ENCODE measurements at places on chromosomes 7 and 10.

GRCh38 chr10:34480345-34480744, 334.8 kb downstream of the PARD3 start:
- no peak for DNase-seq

- no peak for DNase-seq
These were observed 519.6 kb downstream of the PTPRN2 start for GRCh38 chr7:158067931-158068482.

DNA sequence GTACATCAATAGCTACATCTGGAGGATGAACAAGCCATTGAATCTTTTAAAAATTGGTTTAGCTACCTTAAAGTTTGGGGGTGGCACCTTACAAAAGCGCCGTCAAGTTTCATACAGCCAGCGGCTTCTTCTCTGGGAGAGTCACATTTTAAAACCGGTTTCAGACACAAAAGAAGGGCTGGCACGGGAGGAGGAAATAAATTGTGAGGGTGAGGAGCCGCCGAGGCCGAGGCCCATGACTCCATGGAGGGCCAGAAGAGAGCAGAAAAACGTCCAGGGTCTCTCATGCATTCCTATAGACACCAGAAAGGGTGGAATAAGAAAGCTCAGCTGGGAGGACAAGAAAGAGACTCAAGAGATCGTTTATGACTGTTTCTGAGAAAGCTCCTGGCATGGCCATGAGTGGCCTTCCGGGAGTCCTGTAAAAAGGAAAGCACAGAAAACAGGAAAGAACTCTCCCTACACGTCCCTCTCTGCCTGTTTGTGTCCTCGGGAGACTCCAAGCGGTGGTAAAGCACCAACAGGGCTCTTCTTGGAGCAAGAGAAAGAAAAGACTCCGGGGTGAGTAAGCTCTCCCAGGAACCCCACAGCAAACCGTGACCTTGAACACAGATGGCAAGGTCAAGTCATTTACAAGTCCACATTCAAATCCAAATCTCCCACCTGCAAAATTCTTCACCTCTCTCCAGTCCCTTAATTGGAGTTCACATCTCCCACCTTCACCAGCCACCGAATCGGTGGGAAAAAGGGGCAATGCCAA, 1.8 kb downstream of the FRAT2 start:
- peak; percentile 18 for DNase-seq

GRCh38 chr7:74294191-74294998, 5.2 kb downstream of the CLIP2 start:
- no peak for DNase-seq

DNA sequence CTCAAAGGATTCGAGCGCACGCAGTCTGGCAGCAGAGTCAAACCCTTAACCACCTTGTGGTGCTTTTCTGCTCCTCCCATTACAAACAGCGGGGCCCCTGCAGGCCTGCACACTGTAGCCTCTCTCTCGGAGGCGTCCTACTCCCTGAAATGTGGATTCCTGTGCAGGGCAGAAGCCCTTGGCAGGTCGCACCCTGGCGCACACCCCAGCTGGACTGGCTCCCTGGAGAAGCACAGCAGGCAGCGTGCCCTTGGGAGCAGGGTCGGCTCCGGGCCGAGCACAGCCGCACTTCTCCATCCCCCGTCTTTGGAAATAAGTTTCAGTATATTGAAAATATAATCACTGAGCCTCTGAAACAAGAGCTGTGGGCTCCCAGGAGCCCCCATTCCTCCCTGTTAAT, 144.1 kb downstream of the C10orf105 start:
- DNase-seq = no peak

DNA sequence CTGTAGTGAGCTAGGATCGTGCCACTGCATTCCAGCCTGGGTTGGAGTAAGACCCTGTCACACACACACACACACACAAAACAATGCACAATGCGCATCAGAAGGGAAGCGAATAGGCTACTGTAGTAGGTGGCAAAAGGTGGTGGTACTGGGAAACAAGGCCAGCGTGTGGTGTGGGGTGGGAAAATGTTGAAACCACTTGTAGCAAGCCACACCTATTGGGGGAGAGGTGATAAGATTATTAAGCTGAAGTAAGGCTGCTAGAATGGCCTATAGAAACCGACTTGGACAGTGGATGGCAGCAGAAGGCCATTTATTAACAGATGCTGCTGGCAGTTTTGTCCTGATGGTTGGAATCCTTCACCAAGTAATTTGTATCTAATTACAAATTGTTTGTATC, 7.2 kb upstream of the CHCHD1 start:
- DNase-seq = peak; percentile 24

GRCh38 chr7:82624337-82624736, 180.8 kb upstream of the CACNA2D1 start:
- no peak for DNase-seq

DNA sequence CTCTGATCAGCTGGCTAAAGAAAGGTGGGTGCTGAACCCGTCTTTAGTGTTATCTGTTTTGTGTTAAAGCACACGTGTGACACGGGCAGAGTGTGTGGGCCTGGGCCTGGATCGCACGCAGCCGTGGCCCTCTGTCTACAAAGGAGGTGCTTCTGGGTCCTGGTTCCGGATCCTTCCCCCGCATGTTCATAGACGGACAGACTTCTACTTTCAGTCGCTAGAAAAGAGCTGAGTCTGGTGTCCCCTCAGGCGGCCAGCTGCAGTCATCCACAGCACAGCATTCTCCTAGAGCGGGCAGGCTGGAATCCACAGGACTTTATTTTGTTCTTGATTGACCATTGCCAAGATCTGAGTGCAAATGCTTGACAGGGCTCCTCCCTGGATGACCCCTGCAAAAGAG, 134.4 kb downstream of the DLG5 start:
- DNase-seq = no peak

- DNase-seq = no peak
These were observed 16.9 kb downstream of the SVIL start for GRCh38 chr10:29617880-29618340.

- no peak for DNase-seq
These were observed 16.8 kb downstream of the TRIM8 start for GRCh38 chr10:102660888-102661657.

GRCh38 chr10:14358886-14359573, 28.3 kb upstream of the FRMD4A start:
- no peak for DNase-seq

DNA sequence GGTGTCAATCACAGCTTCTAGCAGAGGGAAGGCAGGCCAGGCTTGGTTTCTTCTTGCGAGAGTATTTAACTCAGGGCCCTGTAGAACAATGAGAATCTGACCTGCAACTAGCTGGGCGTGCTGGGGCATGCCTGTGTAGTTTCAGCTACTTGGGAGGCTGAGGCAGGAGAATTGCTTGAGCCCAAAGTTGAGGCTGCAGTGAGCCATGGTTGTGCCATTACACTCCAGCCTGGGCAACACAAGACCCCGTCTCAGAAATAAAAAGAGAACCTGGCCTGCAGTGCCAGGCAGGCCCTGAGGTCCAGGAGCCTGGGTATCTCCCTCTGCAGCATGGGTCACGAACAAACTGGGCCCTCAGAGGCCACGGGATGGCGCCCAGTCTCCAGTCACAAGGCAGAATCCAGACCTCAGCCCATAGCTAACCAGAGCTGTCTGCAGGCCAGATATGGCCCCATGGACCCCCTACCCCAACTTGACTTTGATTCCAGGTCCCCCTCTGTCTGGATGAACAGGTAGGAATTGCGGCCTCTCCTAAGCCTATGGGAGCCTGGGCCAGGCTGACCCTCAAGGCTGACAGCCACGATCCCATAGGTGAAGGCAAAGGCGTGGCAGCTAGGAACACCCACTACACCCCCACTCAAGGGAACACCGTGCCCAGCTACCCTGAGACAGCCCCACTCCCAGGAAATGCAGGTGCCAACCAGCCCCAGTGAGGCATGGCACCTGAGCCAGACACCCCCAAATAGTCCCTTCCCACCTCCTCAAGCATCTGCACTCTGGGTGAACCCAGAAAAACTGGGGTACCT, 102.7 kb upstream of the TNRC18 start:
- DNase-seq = peak; percentile 12

DNA sequence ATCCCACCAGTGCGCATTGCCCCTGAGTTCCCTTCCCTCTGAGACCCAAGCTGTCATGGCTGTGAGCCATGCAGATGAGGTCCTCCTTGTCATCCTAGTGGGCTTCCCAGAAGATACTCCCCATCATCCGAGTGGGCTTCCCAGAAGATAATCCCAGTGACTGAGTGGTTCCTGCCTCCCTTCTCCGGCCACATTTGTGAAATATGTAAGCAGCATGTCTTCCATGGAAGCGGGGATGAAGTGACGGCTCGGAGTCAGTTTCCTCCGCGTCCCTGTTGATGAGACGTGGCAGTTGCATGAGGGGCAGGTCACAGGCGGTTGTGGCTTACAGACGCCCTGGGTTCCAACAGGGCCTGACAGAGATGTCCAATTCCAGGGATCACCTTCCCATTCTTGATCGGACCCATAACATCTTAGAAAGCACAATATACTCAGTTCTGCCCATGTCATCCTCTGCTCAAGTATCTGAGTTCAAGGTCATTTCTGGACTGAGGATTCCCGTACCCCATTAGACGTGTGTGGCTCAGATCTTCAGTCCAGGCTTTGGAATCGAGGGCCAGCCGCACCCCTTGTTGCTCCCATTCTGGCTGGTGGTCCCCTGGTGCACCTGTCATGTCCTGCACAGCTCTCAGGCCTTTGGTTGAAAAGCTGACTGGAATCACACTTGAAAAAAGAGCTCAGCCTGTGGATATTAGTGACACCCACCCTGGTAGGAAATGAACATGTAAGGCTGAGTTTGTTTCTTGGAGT, 166.9 kb downstream of the PTPRN2 start:
- no peak for DNase-seq

- DNase-seq = peak; percentile 80
These were observed 284.9 kb upstream of the SEMA3D start for GRCh38 chr7:85471740-85472139.

- DNase-seq = no peak
These were observed 17.4 kb downstream of the IRF5 start for GRCh38 chr7:128954830-128955802.

DNA sequence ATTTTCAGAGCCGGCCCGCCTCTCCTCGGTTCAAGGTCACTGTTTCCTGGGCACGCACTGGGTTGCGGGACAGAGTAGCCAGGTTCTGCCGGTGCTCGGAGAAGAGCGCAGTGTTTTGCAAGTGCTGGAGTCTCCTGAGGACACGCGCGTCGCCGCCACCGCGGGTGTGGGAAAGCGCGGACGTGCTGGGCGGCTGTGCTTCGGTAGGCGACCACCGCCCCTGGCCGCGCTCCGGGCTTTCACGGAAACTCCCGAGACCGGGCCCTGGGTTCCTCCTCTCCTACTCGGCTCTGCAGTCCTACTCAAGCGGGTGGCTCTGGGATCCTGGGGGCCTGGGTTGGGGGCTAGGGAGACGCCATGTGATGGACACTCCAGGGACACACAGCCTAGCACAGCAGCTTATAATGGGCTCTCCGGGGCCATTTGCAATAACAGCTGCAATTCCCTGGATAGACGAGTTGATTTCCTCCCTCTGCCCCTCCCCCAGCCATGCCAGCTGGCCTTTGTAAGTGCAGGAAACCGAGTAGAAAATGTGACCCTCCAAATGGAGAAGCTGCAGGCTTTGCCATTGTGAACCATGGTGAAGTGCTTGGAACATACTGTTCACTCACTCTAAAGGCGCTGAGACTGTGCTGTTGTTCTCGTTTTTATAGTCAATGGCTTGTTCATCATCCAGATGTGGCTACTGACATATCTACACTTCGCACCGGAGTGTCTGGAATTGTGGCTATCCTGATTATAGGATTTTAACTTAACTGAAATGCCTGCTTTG, 2.1 kb downstream of the FRAT1 start:
- DNase-seq = peak; percentile 57

DNA sequence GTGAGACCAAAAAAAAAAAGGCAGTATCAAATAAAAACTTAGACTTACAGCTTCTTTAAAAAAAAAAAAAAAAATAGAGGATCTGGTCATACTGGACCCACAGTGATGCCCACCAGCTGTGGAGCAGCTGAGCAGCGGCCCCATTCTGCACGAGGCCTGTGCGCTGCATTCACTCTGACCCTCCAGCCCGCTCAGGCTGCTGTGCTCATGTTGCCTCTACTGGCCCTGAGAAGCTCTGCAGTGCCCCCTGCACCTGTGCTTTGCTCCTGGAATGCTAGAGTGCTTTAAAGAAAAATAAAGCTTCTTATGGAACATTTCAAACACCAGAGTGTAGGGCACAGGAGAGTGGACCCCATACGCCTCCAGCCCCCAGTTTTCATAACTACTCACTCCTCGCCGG, 33.2 kb downstream of the TMEM120A start:
- no peak for DNase-seq

DNA sequence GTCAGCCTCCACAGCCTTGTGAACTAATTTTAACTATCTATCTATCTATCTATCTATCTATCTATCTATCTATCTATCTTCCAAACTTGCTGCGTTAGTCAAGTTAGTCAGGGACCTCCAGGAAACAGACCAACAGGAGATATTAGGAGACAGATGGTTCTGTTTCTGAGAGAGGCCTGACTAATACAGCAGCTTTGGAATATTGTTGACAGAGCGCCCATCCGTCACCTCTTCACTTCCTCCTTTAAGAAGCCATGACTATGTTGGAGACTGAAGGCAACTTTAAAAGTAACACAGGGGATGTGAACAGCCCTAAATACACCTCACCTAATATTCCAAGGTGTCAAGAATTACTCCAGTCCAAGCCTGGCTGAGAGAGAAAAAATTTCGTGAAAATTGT, 280.9 kb upstream of the IGFBP3 start:
- DNase-seq = no peak

GRCh38 chr10:70418229-70418628, 14.3 kb downstream of the EIF4EBP2 start:
- no peak for DNase-seq

DNA sequence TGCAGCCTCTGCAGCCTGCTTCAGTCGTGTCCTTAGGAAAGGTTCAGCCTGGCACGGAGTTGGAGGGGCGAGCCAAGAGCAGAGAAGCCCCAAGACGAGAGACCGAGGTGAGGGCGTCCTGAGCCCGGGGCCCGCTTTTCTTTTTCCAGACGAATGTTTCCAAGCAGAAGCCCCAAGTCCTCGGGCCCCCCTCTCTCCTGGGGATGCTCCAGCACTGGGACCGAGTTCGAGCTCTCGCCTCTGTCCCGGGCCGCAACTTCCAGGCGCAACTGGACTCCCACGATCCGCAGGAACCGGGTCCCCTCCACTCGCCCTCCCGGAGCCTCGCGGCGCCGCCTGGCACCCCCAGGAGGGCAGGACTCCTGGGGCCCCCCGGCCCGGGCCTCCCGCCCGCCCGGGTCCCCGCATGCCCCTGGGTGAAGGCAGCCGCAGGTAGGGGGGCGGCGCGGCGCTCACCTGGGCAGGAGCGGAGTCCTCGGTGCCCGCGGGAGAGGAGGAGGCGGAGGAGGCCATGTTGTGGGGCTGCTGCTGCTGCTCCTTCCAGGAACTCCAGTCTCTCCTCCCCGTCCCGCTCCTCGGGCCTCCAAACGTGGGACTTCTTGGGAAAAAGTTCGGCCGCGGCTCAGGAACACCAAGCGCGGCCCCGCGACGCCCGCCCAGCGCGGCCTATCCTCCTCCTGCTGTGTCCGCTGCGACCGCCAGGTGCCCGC, 45.3 kb upstream of the CDK1 start:
- DNase-seq = no peak

DNA sequence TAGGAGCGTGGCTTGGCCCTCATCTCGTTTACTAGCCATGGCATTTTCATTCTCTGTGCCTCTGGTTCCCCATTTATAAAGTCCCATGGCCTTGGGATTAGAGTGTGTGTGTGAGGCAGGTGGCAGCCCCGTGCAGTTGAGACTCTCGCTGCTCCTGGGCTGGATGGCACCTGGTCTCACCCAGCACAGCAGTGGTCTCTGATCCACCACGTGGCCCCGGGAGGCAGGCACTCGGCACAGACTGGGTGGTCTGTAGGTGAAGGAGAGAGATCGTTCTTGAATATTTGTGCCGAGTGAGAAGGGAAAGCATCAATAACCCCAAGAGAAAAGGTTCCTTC, 50.4 kb downstream of the CALML3 start:
- DNase-seq = no peak
